ENCODE measurements at places on chromosomes 7 and 10.

DNA sequence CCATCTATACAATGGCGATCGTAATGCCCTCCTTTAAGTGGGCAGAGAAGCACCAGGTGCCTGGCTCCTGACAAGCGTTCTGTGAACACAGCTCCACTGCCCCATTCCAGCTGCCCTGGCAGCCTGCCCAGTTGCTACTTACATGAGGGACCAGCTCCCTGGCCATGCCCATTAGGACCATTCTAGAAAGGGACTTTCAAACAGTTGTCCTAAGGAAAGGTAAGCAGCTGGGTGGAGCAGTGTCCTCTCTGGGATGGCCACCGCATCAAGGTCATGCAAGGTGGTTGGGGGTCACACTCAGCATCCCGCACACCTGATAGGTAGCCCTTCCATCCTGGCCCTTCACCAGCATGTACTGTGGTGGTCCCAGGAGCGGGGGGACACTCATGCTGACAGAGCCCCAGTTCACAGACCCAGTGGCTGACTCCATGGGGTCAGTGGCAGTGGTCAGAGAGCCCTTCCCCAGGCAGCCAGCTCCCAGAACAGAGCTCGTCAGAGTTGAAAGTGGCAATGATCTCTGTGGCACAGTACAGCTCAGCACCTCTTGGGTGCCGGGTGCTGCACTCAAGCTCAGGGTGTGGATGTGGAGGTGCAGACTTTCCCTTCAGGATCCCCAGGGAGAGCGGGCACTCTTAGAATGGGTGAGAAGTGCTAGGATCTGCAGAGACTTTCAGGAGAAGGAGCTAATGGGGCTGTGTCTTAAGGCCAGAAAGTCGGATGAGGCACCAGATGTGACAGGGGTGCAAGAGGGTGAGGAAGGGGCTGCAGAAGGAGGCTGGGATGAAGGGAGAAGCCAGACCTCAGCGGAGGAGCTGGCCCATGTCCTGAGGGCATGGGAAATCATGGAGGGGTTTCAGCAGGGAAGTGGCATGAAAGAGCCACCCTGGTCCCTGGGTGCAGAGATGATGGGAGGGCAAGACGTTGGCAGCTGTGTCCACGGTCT is 10.9 kb downstream of the MMRN2 start:
- DNase-seq, result no peak

DNA sequence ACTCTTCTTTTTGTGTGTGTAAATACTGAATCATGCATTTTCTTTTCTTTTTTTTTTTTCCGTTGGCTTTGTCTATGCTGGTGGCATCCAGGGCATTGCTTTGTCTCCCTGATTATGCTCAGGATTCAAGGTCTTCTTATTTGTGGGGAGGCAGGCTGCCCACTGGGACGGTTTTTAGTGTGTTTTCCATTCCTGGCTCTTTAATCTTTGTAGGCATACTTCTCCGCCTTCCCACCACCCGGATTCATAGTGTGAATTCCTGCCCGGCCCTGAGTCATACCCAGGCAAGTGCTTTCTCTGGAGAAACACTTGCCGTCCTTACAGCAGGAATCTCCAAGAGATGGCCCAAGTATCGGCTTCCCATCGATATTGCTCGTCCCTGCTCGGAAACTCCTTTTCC is 5.2 kb downstream of the ZNF655 start:
- DNase-seq, result no peak

DNA sequence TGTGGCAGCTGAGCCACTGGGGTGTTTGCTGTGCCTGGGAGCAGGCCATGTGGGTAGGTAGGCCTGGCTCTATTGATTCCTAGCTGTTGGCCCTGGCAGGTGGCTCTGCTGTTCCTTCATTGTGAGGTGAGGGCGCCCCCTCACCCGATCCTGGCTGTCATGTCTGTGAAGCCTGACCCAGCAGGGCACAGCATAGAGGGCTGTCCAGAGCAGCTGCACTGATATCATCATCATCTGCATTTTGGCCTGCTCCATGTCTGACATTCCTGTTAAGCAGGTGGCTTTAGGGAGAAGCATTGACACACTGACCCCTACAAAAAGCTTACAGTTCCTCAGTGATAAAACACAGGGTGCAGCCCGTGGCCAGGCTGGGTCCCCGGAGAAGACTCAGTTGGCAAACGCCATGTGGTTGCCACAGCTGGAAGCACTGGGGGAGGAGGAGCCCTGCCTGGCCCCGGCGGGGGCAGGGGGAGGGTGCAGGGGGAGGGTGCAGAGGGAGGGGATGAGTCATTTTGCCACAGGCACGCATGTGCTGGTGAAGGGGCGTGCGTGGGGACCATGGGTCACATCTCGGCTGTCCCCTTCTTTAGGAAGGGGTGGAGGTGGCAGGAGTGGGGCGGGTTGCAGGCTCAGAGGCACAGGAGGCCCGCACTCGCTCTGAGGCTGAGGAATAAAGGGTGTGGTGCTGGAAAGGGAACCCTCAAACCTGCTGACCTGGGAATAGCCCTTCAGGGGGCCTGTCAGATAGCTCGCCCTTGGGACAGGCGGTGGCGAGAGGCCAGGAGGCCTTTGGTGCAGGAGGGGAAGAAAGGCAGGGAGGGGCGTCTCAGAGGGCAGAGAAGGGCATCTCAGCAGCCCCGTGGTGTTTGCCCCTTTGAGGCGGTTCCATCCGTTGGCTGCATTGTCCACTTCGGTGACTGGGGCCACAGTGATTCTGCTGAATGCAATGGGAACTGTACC is 31.6 kb downstream of the IKZF1 start:
- DNase-seq, result peak; percentile 64

DNA sequence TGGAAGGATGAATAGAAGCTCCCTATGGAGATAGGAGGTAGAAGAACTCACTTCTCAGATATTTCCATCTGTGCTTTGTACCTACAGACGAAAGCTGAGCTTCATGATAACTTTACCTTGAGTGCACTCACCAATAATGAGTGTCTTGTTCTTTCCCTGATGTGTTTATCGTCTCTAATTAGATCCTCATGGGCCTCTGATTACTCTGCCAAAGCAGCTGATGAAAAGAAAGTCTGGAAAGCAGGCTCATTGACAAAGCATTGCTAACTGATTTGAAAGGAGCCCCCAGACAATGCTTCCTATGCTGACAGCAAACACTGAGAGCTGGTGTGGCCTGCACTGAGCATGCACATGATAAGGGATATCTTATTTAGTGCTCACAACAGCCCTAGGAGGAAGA is 183.9 kb upstream of the GHITM start:
- no peak for DNase-seq

DNA sequence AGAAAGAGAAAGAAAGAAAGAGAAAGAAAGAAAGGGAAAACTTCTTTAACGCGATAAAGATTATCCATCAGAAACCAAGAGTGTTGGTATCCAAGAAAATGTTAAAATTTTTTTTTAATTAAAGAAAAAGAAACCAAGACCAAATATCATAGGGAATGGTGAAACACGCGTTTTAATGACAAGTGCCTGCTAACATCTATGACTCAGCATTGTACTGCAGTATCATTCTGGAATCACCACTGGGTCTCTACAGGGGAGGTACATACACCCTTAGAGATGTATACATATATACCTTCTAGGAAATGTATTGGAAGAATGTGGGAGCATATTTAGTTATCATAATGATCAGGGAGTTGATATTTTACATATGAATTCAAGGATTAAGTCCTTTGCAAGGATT is 32.1 kb upstream of the PIK3AP1 start:
- DNase-seq, result no peak

GRCh38 chr7:72040641-72041040 is 371.5 kb downstream of the CALN1 start:
- DNase-seq, result no peak

GRCh38 chr7:146700015-146700560 is 583.5 kb downstream of the CNTNAP2 start:
- no peak for DNase-seq

GRCh38 chr7:128103498-128104107 is 72.4 kb upstream of the LRRC4 start:
- DNase-seq, result peak; percentile 66

GRCh38 chr7:143397710-143398530 is 10.7 kb downstream of the EPHA1 start:
- DNase-seq, result no peak

DNA sequence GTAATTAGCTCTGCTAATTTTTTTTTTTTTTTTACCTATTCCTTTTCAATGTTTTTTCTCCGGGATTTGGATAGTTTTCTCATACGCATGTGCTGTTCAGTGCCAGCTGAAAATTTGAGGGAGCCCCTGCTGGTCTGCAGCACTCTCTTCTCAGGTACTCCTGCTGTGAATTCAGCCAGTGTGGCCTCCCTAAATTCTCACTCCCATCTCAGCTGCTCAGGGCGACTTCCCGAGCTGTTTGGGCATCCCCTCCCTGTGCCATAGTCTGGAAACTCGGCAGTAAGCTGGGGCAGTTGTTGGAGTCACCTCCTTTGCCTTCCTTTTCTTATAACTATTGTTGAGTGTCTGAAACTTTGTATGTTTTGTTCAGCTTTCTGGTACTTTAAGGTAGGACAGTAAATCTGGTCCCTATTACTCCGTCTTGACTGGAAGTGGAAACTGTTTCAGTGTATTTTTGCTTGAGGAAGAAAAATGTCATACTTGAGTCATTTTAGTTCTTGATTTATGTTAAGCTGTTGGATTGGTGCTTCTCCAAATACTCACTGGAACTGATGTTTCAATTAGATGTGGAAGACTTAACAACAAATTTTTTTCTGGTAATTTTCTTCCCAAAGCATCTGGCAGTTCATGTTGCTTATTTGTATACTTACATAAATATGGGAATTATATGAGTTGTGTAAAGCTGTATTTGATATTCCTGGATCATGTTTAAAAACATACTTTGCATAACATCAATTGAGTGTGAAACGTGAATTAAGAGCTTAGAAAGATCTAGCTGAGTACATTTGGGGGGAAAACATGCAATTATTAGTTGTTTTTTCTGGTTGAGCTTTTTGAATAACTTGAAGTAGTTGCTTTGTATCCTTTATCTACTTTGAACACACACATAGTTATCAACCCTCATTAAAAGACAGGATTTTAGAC is 33.7 kb downstream of the MINPP1 start:
- DNase-seq, result no peak

GRCh38 chr10:11068861-11069633 is 51.4 kb downstream of the CELF2 start:
- DNase-seq, result no peak

DNA sequence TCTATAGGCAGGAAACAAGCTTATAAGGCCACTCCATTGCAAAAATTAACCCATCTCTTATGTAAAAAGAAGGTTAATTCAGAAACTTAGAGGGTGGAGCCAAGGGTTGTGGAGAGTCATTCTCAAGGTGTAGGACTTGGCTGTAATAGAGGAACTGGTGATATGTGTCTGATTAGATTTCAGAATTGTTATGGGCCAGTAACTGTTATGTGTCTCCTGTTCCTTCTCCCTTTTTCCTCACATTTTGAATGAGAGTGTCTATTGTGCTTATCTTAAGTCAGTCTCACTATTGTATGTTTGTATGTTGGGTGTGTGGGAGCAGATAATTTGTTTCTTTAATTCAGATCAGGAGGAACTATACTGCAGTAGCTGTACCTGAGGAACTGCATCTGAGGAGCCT is 49.1 kb downstream of the AHCYL2 start:
- no peak for DNase-seq

All from GM12865 (cell line).